ENCODE measurements at places on chromosomes 12 and 14.

- no peak for DNase-seq
These were observed 29.6 kb downstream of the PDZRN4 start for GRCh38 chr12:41217727-41218126.

GRCh38 chr12:89450907-89451306 is 73.7 kb downstream of the GALNT4 start:
- DNase-seq = no peak

DNA sequence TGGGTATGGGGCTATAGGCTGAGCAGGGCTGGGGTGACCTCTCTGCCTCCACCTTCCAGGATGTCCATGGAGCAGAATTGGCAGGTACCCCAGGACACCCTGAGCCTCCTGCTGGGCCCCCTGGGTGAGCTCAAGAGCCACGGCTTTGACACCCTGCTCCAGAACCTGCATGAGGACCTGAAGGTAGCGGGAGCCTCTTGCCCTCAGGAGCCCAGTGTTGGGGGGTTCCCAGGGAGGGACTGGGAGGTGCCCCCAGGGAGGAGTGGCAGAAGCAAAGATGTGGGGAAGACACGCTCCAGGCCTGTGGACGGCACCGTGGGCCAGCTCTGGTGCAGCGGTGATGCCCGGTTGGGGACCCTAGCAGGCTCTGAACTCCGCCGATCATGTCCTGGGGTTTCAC is 8.3 kb downstream of the TNFAIP2 start:
- DNase-seq = no peak

DNA sequence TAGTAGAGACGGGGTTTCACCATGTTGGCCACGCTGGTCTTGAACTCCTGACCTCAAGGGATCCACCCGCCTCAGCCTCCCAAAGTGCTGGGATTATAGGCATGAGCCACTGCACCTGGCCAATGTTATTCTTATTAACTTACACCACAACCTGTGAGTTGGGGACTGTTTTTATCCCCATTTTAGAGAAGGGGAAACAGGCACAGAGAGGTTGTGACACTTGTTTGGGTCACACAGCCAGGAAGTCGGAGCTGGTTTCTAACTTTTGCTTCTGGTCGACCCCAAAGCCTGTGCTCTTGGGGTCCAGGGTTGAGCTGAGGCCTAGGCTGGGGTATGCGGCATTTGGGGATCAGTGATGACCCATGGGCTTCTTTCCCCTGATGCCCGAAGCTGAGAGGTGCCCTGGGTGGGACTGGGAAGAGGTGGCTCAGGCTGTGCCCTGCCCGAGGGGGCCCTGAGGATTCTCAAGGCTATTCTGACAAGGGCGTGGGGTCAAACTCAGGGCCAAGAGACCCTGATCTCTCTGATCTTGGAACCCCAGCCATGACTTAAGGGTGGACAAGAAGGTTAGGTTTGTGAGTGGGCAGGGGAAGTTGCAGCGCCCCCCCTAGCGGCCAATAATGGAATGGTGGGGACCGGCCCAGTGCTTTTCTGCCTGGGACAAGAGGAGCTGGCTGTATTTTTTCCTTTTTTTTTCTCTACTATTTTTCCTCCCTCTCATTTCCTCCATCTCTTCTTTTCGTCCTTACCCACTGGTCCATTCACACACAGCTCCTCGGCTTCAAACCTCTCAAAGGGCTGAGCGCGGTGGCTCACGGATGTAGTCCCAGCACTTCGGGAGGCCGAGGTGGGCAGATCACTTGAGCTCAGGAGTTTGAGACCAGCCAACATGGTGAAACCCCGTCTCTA is 3.0 kb downstream of the SDSL start:
- peak; percentile 18 for DNase-seq

GRCh38 chr12:68784015-68784414 is 24.0 kb upstream of the MDM2 start:
- no peak for DNase-seq

DNA sequence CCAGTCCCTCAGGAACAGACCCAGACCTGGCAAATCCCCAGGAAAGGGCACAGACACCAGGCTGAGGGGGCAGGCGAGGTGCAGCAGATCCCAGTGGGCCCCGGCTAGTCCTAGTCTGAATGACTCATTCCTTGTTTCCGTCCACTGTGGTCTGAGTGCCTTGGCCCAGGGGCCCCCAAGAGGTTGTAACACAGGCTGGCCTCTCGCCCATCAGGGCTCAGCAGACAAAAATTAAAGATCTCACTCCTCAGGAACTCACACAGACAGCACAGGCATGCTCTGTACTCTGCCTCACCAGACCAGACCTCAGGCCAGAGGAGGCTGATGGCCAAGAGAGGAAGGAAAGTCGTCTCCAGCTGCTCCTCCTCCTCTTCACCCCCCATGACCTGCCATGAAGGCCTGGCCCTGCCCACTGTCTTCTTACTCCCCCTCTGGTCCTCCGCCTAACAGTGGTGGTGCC is 7.7 kb upstream of the LTBP2 start:
- no peak for DNase-seq

GRCh38 chr12:26157001-26157400 is 32.2 kb upstream of the BHLHE41 start:
- no peak for DNase-seq

DNA sequence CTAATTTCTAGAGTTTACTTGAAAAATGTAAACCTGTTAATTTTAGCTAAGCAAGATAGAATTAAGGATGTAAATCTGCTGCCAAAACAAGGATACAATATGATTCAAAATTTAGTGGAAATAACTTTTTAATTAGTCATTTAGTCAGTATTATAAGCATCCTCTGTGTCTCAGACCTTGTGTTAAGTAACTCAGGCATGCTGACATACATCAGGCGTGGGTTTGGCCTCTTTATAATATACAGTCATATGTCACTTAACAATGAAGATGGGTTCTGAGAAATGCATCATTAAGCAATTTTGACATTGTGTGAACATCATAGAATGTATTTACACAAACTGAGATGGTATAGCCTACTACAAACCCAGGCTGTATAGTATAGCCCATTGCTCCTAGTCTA is 386.9 kb downstream of the ZFP36L1 start:
- no peak for DNase-seq
